ENCODE measurements at places on chromosomes 3 and 15. TPM values are rescaled to one million over a fixed set of nuclear protein-coding genes. Genes with fewer than 3 reads are reported as not detected.

DNA sequence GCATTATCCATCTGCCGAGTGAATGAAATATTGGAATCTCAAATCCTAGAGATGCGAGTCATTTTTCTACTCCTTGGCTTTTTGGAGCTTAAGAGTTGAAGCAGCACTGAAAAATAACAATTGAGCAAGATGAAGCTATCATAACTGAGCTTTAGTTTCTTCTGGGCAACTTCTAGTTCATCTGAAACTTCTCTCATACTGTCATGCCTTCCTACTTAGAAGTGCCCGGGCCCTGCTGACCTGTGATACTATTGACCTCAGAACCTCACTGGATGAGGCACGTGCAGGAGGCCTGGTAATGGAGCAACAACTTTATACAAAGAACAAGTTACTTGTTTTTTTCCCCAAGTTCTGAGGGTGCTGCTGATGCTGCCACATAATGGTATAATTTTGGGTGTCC is 48.5 kb upstream of the P3H2 start:
- no peak for DNase-seq

GRCh38 chr15:45197512-45197911 is 9.7 kb upstream of the SHF start:
- DNase-seq, result no peak

DNA sequence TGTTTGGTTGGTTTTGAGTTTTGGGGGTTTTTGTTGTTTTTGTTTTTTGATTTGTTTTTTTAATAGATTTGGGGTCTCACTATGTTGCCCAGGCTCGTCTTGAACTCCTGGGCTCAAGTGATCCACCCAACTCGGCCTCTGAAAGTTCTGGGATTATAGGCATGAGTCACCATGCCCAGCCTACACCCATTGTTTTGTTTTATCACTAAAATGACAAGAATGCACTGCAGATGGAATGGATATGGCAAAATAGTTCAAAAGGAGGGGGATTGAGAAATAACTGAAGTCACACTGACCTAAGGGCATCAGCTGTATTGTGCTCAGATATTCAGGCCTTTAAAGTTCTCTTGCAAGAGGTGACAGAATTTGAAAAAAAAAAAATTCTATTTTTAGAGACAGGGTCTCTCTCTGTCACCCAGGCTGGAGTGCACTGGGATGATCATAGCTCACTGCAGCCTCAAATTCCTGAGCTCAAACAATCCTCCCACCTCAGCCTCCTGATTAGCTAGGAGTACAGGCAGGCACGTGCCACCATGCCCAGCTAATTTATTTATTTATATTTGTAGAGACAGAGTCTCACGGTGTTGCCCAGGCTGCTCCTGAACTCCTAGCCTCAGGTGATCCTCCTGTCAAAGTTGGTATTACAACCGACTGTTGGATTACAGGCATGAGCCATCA is 4.4 kb upstream of the RASA2 start:
- peak; percentile 97 for DNase-seq

GRCh38 chr15:83766339-83766738 is 112.4 kb downstream of the ADAMTSL3 start:
- DNase-seq, result no peak

GRCh38 chr3:10224794-10225665 is 23.2 kb upstream of the TATDN2 start:
- peak; percentile 91 for DNase-seq

The CPN2 gene
- not detected for total RNA-seq

The TRIP4 gene
- total RNA-seq, result 10.5 TPM

The IQCF5 gene
- total RNA-seq, result not detected

The PCOLCE2 gene
- 26.5 TPM for total RNA-seq
